ENCODE measurements at places on chromosomes 4 and X.

GRCh38 chr4:185839194-185839712 lies 27.3 kb upstream of the SORBS2 start:
- peak; percentile 86 for DNase-seq

DNA sequence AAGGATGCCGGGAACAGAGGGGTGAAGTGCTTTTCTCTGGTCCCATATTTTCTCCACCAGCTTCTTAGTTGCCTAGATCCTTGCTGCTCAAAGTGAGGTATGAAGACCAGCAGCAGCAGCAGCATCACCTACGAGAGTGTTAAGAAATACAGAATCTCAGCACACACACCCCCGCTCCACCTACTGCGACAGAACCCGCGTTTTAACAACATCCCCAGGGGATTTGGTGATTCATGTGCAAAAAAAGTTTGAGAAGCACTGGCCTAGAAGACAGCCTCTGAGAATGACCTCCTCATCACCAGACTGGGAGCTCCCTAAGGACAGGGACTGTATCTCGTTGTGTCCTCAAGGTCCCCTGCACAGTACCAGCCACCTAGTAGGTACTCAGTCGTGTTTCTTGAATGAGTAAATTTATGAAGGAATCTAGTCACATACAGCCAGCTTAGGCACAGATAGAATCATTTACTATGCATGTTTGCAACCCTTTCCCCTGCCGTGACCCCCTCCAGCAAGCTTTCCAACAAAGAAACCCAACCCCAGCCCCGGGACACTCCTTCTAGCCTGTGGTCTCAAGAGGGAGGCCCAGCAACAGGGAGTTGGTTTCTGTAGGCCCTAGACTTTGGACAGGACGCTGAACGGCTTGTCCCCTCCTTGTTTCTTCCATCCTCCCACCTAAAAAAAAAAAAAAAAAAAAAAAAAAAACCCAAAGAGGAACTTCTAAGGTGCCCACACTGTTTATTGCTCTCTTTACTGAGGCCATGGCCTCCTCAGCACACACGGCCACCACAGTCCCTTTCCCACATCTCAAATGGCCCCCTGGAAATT lies 21.5 kb downstream of the RTL5 start:
- no peak for DNase-seq

GRCh38 chrX:120036704-120037103 lies 40.8 kb downstream of the RHOXF2B start:
- no peak for DNase-seq

- no peak for DNase-seq
Observed at GRCh38 chrX:50881028-50881427, 29.5 kb upstream of the BMP15 start.

- no peak for DNase-seq
Observed at GRCh38 chr4:58767598-58767997, 1657.4 kb upstream of the IGFBP7 start.

- DNase-seq, result peak; percentile 18
Observed at GRCh38 chr4:10164877-10165283, 48.3 kb upstream of the WDR1 start.

GRCh38 chr4:1602655-1603412 lies 81.3 kb downstream of the FAM53A start:
- no peak for DNase-seq

GRCh38 chr4:138996090-138996489 lies 19.5 kb upstream of the NOCT start:
- DNase-seq, result no peak

GRCh38 chr4:4694296-4694772 lies 152.5 kb upstream of the STX18 start:
- no peak for DNase-seq

- DNase-seq, result no peak
Observed at GRCh38 chrX:129642641-129643040, 12.1 kb downstream of the APLN start.

- DNase-seq, result no peak
Observed at GRCh38 chrX:139720979-139721378, 13.0 kb upstream of the MCF2 start.

GRCh38 chr4:47598320-47598719 lies 113.2 kb downstream of the ATP10D start:
- DNase-seq, result no peak

GRCh38 chrX:149473966-149474365 lies 31.1 kb downstream of the IDS start:
- DNase-seq, result no peak

DNA sequence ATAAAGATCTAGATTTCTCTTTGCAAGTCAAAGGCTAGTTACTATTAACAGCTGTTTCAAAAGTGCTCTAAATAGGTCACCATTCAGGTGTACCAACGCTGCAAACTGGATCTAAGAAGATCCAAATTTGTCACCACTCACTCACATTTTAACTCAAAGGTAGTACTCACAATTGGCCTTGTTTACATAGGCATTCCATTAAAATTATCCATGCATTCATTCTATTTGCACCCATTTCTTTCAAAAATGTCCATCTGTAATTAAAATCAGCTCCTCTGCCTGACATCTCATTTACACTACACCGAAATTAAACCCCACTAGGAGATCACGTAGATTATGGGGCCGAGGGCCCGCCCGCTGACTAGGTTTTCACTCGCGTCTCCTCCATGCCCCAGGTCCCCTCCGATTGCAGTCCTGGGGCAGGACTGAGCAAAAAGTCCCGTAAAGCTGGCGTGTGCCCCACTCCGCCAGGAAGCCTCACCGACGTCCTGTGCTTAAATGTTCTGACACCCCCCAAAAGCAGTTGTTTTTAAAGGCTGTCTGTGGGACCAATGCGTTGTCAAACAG lies 1.3 kb upstream of the ING2 start:
- peak; percentile 43 for DNase-seq

- no peak for DNase-seq
Observed at GRCh38 chr4:2608291-2608690, 71.8 kb downstream of the FAM193A start.

DNA sequence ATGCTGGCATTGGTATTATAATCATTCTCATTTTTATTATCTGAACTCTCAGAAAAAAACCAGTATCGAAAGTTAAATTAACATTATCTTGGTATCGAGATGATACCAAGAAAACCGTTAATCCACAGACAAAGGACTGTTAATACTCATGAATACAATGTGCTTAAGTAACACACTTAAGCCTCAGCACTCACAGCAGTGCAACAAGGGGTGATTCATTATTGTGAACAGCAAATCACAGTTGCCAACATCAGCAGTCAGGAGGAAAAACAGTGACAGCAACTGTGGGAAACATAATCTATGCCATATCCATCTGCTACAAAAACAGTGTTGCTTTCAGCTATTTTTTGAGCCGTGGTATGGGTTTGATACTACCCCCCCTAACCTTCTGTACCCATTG lies 210.9 kb upstream of the ATOH1 start:
- DNase-seq, result no peak

DNA sequence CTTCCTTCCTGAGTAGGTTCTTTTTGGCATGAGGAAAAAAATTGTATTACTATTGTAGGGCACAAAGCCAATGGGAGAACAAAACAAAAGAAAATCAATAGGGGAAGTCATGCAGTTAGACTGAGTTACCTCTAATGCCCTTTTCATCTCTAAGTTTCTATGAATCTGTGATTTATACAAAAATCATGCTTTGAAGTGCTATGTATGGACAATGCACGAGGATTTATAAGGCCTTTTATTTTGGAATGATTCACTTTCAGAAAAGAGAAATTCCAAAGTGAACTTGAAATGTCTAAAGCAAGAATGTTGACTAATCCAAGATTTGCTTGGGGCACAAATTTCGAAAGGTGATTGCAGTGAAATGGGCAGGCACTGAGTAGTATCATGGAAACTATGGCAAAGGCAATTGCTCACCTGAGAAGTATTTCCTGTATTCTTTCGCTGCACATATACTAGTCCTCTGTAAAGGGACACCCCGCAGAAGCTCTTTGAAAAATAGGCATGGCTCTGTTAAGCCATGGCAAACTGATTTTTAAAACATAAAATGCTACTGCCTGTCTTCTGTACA lies 52.8 kb downstream of the ADGRG4 start:
- DNase-seq, result no peak

DNA sequence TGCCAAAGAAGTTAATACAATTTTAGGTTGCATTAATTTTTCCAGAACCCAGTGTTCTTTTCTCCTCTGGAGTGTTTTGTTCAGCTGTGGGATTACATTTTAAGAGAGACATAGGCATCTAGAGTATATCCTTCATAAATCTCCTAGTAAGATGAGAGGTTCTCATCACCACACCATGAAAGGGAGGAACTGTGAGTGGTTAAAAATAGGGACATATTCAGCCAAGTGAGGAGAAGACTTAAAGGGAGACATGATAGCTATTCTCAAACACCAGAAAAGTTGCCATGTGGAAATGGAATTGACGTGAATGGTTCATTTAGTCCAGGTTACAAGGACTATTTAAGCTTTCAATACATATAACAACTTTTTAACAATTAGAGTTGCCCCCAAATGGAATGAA lies 6.5 kb upstream of the MRPL1 start:
- no peak for DNase-seq

DNA sequence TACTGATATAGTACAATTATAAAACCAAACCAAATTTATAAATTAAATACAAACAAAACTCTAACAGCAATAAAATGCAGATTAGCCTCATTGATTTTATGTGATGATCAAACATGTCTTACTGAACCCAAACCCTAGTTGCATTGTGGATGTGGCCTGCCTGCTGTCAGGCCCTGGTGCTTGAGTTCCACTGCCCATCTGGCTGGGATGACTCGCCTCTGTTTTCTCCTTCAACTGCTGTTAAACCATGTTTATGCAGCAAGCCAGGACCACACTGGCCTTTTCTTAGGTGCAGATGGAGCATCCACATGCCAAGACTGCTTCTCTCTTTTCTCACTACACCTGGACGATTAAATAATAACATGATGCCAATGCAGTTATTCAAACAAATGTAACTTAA lies 22.6 kb downstream of the NAP1L5 start:
- no peak for DNase-seq

DNA sequence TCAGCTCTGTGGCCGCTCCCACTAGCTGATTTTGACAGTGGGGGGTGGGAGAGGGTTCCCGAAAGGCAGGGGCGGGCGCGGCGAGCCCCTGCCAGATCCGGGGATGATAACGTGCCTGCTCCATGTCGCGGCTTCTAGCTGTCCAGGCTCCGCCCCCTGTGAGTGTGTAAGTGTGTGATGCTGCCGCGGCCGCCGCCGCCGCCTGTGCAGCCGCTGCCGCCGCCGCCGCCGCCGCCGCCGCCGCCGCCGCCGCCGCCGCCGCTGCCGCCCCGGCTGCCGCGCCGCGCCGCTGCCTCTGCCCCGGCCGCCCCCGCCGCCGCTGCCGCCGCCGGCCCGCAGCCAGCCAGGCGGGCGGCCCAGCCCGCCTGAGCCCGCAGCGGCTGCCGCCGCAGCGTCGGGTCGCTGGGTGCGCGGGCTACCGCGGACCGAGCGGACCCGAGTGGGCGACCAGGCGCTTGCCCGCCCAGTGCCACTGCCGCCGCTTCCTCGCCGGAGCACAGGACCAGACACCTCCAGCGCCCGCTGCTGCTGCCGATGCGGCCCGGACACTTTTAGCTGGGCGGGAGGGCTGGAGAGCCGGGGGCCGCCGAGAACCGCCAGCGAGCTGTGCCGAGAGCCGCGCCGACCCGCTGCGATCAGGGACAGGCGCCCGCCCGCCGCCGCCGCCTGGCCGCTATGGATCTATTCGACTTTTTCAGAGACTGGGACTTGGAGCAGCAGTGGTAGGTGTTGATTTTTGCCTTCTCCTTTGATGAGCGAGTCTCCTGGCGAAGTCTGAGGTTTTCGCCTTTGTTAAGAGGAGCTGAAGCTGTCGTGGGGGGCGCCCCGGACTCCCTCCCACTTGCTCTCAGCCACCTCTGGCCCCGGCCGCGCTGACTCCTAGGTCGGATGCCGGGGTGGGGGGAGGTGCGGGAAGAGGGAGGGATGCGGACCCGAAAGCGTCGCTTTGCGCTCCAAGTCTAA lies at the start of gene AFF2:
Gene AFF2 (plus strand): TSS at position 195 of the 963 bp plus-strand sequence. CDS start 481 bp downstream, at position 676.
- no peak for DNase-seq

- no peak for DNase-seq
Observed at GRCh38 chr4:47410271-47410670, 53.2 kb downstream of the COMMD8 start.

DNA sequence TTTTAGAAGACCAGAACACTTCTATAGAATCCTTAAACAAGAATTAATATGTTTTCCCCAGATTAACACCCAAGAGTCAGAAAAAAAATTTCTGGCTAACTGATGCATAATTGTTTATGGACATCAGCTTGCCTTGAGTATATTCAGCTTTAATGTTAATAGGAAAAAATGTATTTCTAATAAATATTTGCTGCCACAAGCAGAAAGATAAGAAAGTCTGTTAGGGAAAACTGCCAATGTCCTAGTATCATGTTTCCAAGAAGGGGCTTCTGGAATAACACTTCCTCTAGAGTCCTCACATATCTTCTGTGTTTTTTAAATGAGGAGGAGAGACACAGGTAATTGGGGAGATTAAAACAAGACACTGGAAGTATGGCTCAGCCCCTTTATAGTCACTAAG lies 202.1 kb upstream of the TET2 start:
- DNase-seq, result no peak

GRCh38 chrX:32673193-32673592 lies 538.2 kb downstream of the DMD start:
- DNase-seq, result no peak

DNA sequence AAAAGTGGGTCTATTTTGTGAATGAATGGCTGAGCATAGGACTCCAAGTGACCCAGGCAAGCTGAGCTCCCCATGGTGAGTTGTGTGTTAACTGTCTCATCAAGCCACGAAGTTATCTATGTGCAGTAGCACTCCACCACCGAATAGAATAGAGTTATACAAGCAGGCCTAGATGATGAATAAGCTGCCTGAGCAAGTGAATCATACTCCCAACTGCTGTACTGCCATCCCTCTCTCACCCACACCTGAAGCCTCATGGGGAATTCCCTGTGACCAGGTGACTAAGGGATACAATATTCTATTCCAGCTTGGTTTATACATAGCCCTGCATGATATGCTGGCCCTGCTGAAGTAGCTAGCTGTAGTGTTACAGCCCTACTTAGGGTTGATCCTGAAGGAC lies 38.7 kb downstream of the KDM5C start:
- no peak for DNase-seq

DNA sequence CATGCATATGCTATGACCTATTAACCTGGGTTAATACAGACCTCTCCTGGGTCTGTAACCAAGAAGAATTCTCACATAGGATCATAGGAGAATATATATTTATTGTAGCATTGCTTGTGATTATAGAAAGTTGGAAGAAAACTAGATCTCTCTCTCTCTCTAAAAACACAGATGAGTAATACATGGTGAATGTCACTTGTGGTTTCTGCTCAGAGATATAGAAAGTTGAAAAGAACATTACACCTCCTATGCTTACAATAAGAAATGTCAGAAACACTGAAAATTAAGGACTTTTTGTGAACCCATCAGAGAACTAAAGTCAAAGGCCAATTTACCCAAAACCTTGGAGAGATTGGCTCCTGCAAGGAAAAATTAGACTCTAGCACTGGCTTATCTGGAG lies 1389.5 kb downstream of the FAM133A start:
- no peak for DNase-seq

DNA sequence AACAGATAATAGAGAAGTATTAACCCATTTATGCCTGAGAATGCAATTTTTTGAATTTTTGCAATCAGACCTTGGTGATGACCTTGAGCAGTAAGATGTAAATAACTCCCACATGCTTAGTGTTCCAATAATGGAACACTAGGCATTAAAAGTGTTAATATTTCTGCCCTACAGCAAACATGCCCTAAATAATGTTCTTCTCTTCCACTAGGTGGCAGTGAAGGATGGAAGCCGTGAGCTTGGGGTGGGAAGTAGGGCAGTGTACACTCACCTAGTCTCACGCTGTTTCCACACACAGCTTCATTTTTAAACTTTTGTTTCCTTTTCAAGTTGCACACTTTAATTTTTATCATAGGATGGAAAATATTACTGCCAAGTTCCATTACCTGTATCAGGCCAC lies 613.1 kb upstream of the HS3ST1 start:
- no peak for DNase-seq

GRCh38 chr4:113950207-113950606 lies 29.2 kb downstream of the ARSJ start:
- DNase-seq, result no peak
